ENCODE measurements at places on chromosomes 13 and 19.

DNA sequence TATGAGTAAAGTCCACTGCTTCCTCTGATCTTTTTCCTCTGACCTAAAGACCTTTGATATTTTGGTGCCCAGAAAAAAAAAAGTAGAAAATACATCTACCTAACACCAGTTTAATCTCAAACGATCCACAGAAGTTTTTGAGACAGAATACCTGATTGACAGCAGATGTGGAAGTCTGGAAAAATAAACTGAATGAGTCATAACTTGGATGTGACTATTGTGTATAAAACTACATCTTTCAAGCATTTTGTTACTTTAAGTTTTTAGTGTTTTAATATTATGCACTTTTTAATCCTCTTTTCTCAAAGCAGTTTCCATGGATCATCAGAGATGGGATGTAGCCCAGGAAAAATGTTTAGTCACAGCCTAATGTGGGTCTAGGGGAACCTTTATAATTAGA is 216.1 kb downstream of the SLITRK1 start:
- DNase-seq = no peak

DNA sequence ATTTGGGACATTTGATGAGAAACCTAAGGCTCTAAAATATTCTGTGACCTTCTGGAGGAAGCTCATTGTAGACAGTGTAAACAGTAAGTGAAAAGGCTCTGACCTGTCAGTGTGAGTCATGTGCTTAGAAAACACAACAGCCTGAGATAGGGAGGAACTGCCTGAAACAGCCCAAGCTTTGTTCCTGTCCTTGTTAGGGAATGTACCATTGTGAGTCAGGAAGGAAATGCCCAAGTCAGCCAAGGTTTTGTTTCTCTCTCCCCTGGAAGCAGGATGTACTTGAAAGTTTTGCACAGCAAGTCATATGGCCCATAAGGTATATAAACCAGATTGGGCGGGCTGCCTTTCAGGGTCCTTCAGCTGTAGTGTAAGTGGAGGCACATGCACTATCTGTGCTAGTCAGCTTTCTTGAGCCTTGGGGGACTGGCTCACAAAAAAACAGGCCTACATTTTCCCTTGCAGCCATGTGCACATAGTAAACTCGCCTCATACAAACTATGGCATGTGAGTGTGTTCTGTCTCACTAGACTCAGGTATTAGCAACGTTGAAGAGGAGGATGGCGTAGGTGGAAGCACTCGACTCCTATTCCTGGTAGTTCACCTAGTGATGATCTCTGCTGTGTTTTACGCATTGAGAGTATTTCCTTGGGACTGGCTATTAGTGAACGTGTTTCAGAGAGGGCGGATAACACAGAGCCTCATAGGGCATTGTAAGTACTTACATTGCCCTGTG is 141.2 kb upstream of the KLHL1 start:
- no peak for DNase-seq

DNA sequence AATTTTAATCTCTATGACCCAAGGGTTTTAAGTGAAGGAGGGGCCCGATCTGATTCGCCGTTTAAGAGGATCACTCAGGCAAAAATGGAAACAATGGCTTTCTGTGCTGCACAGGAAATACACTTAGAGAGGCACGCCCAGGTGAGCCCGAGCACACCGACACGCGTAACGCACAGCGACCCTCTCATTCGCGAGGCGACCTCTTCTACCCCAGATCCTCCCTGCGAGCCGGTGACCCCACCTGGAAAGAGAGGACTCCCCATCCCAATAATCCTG is 216 bp downstream of the SH2D3A start:
- no peak for DNase-seq

GRCh38 chr19:4388337-4389063 is 11.8 kb downstream of the SH3GL1 start:
- DNase-seq = no peak

DNA sequence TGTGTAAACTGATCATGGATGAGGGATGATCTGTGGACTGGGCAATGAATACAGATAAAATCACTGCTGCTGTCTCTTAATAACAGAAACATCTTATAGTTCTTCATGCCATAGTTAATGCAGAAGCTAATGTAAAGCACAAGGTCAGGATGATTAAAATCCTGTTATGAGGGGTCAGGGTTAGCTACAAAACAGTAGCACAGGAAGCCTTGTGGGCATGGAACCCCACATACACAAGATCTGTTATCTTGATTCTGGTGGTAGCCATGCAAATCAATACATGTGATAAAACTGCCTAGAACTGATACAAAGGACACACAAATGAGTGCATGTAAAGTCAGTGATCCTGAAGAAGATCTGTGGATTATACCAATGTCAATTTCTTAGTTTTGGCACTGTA is 96.4 kb downstream of the KLF12 start:
- no peak for DNase-seq

DNA sequence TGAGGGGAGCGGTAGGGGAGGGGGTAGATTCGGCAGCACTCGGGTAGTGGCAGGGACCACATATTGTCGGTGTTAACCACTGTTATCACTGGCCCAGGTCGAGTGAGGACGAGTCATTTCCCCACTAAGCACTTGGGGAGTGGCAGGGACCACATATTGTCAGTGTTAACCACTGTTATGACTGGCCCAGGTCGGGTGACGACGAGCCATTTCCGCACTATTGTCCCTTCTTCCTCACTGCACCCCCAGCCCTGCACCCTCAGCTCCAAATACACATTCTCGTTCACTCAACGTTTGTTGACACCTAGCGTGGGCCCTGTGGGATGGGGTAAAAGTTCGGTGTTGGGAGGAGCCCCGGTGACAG is 467 bp upstream of the CLN5 start:
- peak; percentile 59 for DNase-seq

GRCh38 chr19:57239982-57240310 is 486 bp upstream of the ZNF805 start:
- no peak for DNase-seq

- DNase-seq = no peak
These were observed 1456.7 kb upstream of the MIR17HG start for GRCh38 chr13:89890806-89891205.

DNA sequence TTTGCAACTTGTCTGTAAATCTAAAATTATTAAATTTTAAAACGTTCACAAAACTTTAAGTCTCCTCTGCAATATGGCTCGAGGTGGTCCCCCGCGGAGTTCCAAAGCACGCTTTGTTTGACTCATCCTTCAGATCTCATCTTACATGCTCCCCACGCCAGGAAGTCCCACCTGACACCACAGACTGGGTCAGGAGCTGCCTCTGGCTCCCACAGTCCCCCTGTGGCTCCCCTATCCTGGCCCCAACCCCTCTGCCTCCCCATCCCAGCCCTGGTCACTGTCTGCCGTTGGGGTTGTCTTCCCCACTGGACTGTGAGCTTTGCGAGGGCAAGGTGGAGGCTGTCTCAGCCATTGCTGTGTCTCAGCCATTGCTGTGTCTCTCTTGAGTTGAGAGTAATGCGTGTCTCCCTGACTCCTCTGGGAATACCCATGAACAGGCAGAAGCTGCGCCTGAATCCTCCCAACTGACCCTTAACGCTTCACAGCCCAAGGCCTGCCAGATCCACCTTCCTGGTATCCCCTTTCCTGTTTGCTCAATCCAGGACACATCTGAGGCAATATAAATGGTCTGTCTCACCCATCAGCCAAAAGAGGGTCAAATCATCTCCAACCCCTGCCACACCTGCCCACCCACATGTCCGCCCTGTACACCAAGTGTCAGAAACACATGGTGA is 15.9 kb downstream of the DYRK1B start:
- DNase-seq = no peak

- no peak for DNase-seq
These were observed 1.5 kb upstream of the BAX start for GRCh38 chr19:48953141-48953540.

DNA sequence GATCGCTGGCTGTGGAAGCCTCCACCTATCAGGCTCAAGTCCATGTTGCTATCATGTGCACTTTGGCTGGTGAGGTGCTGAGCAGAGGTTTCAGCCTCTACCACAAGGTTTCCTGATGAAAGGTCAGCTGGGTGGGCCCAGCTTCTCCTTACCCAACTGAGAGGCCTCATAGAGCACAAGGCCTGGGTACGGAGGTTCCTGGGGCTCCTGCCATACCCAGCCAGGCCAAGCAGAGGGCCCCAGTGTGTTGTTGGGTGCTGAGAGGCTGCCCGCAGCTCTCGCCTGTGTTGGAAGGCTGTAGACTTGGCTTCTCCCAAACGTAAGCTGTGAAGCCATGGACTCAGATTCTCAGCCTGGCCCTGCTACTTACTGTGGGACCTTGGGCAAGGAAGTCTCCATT is 28.2 kb downstream of the ACTN4 start:
- no peak for DNase-seq

DNA sequence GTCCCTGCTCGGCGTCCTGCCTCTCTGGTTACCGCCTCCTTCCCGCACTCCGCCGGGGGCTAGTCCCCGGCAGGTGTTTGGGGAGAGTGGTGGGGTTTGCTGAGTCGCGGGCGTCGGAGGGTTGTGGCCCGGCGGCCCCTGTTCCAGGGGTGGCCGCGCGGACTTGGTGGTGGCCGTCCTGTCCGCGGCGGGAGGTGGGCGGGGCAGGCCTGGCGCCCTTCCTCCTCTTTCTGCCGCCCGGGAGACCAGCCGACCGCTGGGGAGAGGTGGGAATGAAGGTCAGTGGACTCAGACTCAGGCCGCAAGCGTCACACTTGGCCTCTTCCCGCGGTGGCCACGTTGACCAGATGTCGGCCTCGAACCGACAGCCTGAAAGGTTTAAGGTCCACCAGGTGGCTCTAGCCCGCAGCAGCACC is 61.8 kb downstream of the ZNF723 start:
- no peak for DNase-seq

GRCh38 chr13:110388108-110388943 is 81.2 kb downstream of the COL4A2 start:
- no peak for DNase-seq

- DNase-seq = no peak
These were observed 31.3 kb downstream of the GRIK5 start for GRCh38 chr19:42038666-42039065.

DNA sequence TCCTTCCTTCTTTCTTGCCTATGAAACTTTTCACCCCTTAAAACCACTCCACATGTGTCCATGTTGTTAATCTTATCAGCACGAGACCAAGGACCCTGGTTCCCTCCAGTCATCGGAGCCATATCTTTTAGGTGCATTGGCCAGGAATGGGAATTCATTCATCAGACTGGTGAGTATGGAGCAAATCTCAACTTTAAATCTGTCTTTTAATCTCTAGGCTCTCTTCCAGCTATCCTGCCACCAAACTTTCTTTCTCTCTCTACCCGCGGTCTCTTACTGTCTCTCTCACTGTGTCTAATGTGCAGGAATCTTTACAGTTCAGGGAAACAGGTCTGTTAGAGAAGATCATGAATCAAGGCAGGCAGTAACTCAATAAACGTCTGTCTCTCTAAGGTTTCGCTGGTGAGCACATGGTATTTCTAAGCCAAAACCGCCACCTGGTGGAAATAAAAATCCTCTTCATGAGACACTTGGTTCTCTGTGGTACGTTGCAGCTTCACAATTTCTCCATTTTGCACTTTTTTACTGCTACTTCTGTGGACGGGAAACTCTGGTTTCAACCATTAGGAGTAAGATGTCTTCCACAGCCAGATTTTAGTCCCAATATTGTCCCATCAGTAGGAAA is 16.1 kb downstream of the LGALS16 start:
- no peak for DNase-seq

GRCh38 chr19:16391301-16392055 is 66.9 kb downstream of the KLF2 start:
- no peak for DNase-seq

GRCh38 chr13:50361282-50361681 is 346.0 kb downstream of the KCNRG start:
- DNase-seq = no peak

- no peak for DNase-seq
These were observed 344.6 kb downstream of the RFC3 start for GRCh38 chr13:34162544-34162933.

DNA sequence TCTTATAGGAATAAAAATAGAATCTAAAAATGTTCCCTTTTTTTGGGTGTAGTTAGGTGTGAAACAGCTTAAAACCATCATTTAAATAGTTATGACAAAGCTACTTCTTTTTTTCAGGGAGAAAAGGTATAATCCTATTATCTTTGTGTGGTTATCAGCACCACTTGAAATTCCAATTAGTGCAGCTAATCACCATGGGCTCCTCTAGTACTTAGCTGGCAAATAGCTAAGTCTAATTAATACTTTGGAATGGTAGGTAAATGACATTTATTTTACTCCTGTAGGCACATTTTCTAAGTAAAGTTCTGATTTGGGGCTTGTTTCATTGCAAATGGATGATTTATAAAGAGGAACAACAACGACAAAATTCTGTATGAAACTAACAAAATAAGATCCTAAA is 132.6 kb downstream of the OLFM4 start:
- no peak for DNase-seq

- DNase-seq = no peak
These were observed 218.0 kb upstream of the SERP2 start for GRCh38 chr13:44155422-44156293.

GRCh38 chr19:55591555-55591954 is 7.8 kb downstream of the FIZ1 start:
- no peak for DNase-seq

DNA sequence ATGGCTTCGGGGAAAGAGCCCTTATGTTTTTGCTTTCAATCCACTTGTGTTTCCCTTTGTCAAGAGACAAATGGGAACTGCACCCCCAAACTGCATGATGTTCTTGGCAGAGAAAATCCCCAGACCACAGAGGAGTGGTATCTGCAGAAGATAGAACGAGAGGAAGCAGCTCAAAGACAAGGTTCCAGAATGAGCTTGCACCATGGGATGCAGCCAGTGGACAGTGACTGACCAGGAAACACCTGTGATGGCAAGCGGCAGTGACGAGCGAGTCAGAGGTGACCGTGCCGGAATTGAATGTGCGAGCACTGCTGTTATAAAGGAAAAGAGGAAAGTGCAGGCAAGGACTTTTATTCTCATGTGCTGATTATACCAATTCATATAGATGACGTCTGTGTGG is 46.3 kb downstream of the IRS2 start:
- no peak for DNase-seq

DNA sequence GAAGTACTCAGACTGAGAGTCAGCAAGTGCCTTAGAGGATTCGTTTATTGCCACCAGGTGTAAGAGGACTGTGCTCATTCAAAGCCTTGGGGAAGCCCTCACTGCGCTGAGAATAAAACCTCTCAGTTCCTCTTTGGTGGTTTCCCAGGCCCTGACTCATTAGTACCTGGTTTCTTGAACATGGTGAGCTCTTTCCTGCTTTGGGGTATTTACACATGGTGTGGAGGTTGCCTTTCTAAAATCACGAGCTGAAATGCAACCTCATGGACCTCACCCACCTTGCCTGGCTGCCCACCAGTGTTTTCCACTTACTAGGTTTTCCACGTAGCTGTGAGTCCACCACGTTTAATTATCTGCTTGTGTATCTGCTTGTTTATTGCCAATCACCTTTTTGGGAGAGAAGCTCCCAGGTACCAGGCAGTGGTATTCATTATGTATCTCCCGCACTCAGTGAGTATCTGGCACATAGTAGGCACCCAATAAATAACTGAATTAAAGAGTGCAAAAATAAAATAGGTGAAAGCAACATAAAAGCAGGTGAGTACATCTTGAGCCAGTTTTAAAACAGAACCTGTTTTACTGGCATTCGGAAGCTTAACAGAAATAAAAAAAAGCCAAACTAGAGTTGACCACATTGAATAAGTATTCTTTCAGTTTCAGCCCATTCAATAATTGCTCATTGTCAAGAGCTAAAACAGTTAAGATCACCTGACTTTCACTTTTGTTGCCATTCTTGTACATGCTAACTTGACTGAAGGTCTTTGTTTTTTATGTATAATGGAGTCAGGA is 533.0 kb downstream of the MYO16 start:
- no peak for DNase-seq

All from activated T-helper 1 cell treated with Interleukin-2 at 50 U/mL for 16 hours (primary cell).